ENCODE measurements at places on chromosomes 1 and 21.
A peak's percentile ranks its signal among the peaks of the same experiment; 100 is the strongest.

- DNase-seq: no peak
Measured at GRCh38 chr1:229406798-229407197, 27.1 kb downstream of the ACTA1 start.

GRCh38 chr1:53731043-53731600, 7.8 kb downstream of the GLIS1 start:
- no peak for DNase-seq

GRCh38 chr1:26724926-26725325, 29.1 kb downstream of the ARID1A start:
- no peak for DNase-seq

DNA sequence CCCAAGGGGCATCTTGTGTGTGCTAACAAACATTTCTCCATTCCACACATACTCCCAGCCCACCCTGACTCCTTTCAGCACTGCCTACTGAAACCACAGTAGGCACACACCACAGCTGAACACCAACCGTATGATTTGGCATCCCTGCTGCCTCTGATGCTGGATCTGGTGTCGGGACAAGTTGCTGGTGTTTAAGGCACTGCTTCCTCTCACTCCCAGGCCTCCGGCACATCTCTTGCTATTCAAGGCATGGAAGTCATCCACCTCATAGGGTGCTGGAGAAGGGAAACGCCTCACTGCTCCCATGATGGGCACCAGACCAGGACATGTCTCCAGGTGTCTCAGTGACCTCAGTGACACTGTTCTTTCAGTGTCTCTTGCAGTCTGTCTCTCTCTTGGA, 2.4 kb upstream of the ITLN2 start:
- DNase-seq: no peak

DNA sequence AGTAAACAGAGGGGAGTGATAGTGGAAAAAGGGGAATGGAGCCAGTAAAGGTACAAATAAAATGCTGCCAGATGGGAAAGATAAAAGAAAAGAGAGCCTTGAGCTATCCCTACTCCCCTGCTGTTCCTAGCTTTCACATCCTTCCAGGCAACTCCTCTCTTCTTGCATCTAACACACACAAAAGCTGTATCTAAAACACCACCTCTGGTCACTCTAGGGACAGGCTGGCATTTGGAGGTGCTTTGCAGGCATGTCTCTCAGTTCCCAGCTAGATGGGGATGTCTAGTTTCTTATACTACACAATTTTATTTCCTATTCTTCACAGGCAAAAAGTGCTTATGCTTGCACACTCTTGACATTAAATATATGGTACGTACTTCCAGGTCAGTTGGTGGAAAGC, 185.1 kb upstream of the ST6GALNAC5 start:
- DNase-seq: no peak

DNA sequence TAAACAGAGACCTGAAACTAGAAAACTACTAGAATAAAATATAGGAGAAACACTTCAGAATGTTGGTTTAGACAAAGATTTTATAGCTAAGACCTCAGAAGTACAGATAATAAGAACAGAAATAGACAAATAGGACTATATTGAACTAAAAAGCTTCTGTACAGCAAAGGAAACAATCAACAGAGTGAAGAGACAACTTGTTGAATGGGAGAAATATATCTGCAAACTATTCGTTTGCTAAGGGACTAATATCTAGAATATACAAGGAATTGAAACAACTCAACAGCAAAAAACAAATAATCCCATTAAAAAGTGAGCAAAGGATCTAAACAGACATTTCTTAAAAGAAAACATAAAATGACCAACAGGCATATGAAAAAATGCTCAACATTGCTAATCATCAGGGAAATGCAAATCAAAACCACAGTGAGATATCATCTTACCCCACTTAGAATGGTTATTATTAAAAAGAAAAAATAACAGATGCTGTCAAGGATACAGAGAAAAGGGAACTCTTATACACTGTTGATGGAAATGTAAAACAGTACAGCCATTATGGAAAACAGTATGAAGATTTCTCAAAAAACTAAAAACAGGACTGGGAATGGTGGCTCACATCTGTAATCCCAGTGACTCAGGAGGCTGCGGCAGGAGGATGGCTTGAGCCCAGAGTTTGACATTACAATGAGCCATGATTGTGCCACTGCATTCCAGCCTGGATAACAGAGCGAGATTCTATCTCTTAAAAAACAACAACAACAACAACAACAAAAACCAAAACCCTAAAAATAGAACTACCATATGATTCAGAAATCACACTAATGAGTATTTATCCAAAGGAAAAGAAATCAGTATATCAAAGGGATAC, 37.3 kb upstream of the ZSWIM5 start:
- no peak for DNase-seq

- DNase-seq: no peak
Measured at GRCh38 chr1:93821423-93822144, 57.4 kb downstream of the DNTTIP2 start.

GRCh38 chr1:154802336-154802969, 67.6 kb downstream of the KCNN3 start:
- no peak for DNase-seq

GRCh38 chr21:42613756-42614155, 39.7 kb upstream of the PDE9A start:
- DNase-seq: no peak

GRCh38 chr1:109282497-109282951, 421 bp downstream of the PSRC1 start:
- DNase-seq: no peak

DNA sequence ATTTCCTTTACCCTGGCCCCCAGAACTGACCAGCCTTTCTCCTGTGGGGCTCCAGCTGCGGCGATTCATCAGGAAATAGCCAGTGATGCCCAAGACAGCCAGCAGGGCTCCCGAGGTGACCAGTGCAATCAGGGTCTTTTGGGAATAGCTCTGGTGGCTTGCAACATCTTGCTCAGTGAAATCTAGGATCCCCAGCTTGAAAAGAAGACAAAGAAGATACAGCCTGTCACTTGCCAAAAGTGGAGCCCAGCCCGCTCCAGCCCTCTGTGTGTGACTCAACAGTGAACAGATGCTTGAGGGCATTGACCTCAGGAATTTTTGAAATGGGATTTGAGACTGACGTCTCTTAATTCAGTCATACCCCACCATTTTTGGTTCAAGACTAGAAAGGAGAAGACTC, 22.3 kb downstream of the CD34 start:
- DNase-seq: no peak

DNA sequence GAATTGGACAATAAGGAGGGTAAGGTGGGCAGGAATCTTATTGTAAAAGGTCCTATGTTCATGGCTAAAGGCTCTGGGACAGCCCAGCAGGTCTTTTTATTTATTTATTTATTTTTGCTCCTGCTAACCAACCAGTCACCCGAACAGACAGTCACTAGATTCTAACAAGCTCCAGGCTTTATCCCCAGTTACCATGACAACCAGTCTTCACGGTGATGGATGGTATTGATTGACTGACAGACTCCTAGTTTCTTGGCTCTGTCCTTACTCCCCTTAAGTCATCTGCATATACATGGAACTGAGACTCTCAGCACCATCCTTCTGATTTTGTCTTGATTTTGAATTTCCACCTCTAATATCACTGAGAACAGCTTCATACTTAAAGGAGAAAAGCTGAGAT, 44.3 kb downstream of the C8A start:
- no peak for DNase-seq

- DNase-seq: no peak
Measured at GRCh38 chr1:36876990-36877389, 157.3 kb downstream of the GRIK3 start.

GRCh38 chr1:200316148-200316803, 93.6 kb downstream of the ZNF281 start:
- no peak for DNase-seq

GRCh38 chr1:228990906-228991569, 255.8 kb downstream of the RHOU start:
- DNase-seq: no peak

GRCh38 chr1:87844251-87844650, 515.6 kb downstream of the LMO4 start:
- no peak for DNase-seq

GRCh38 chr1:22808676-22809483, 98.2 kb downstream of the EPHB2 start:
- peak; percentile 70 for DNase-seq

GRCh38 chr1:160488347-160489058, 34.6 kb downstream of the SLAMF6 start:
- no peak for DNase-seq

- DNase-seq: no peak
Measured at GRCh38 chr1:91745640-91746373, 140.1 kb downstream of the TGFBR3 start.

- DNase-seq: no peak
Measured at GRCh38 chr1:115225993-115226685, 111.9 kb downstream of the NGF start.

DNA sequence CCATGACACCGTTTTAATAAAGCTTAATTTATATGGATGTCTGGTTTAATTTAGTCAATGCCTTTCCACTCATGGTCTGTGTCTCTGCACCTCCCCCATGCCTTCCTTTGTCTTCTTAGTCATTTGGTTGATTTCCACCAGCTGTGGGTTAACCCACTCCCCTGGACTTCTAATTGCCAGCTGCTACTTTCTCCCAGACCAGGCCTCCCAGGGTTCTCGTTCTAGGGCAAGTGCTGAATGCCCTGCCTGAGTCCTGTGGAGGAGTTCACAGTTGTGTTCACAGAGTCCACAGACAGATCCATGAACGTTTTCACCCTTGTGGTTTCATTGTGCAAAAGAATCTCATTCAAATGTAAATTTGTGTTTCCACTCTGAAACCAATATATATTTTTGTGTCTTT, 243.4 kb downstream of the NUF2 start:
- DNase-seq: no peak

DNA sequence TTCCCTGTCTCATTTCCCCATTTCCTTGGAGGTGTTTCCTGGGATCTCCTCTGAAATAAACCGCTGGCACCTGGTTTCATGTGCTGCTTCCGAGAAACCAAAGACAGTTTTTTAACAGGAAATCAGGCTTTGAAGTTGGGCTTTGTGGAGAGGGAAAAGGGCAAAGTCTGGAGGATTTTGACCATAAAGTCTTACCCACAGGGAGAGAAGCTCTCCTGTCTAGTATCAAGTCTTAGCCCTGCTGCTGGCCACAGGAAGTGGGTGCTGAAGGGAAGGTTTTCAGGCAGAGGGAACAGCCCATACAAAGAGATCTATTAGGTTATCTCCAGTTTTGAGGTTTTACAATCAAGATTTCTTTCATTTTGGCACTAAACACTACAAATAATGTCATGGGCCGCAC, 29.3 kb downstream of the SLC5A9 start:
- DNase-seq: no peak

DNA sequence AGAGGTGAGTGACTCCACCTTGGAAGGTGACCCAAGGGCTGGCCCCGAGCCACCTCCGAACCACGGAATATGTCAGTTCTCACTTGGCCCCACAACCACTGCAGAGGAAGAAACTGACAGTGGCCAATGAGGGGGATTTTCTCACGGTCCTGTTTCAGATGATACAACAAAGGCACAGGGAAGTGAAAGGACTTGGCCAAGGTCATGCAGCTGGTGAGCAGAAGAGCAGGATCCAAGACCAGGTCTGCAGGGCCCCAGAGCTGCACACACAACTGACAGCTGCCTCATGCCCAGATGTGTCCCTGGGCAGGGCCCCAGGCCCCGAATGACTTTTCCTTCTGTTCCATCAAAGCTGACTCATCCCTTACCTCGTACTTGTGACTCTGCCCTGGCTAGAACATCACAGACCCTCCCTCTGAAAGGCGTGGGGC, 25.8 kb upstream of the EVA1B start:
- no peak for DNase-seq

- peak; percentile 21 for DNase-seq
Measured at GRCh38 chr1:201329286-201329685, 46.0 kb downstream of the PKP1 start.

DNA sequence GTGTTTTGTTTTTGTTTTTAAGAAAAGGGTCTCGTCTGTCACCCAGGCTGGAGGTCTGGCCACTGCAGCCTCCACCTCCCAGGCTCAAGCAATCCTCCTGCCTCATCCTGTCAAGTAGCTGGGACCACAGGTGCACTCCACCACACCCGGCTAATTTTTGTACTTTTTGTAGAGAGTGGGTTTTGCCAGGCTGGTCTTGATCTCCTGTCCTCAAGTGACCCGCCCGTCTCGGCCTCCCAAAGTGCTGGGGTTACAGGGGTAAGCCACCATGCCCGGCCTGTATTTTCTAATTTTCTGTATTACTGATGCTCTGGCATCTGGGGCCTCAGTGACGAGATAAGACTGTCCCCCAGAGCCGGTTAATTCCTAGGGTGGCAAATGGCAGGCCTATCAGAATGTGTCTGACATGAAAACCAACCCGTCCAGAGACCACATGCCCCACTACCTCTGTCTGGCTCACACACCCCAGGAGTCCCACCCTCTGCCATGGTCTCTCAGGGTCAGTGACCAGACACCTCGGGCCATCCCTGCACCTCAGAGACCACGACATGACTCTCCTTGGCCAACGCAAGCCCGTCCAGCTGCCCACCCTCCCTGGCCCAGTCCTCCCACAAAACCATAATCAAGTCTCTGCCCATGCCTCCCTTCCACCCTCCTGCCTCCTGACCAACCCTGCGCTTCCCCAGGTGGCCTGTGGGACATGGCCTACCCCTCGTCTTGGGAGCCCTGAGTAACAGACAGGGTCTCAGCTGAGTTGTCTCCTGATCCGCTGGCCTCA, 12.5 kb downstream of the NPHP4 start:
- DNase-seq: no peak

DNA sequence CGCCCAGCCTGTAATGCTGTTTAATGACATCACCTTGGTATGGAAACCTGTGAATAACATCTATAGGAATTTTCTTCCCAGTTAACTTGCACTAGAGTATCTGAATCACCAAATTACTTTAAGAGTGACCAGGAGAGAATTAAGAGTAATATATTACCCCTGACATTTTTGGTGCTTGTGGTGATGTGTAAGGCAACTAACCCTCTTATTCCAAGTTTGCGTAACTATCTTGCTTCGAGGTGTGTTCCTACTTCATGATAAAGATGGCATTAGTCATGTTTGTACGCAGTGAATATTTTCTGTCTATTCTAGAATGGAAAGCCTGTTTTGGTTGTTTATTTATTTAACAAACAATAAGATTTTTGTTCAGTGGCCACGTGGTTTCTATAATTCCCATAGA, 131.3 kb downstream of the ZP4 start:
- DNase-seq: no peak

- DNase-seq: no peak
Measured at GRCh38 chr1:54885237-54885679, 1.7 kb downstream of the DHCR24 start.

DNA sequence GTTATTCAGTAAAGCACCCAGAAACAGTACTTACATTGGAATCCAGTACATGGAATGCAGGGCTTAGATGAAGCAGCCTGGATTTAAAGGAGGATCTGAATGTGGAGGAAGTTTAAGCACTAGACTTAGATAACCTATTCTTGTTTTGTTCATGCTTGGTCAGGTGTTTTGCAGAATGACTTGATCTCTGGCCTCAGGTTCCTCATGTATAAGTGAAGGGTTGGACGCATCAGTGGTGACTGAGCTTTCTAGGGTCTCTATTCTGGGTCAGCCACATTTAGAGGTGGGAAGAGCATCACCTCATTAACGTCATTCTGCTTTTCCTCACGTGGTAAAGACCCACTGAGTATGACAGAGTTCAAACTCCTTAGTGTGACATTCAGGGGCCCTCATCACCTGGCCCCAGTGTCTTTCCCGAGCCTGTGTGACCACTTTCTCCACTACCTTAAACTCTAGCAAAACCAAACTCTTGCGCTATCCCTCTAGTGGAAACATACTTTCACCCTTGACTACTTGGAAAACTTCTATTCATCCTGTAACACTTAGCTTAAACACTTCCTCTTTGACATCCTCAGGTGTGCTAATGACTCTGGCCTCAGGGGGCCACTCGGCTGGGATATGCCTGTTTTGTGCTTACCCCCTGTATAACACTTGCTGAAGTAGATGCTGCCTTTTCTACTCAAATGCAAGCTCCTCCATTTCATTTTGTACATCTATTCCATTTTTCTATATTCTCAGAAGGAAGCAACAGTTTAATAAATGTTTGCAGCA, 871 bp upstream of the ERICH3 start:
- DNase-seq: no peak
